Naive thymus-derived CD8-positive, alpha-beta T cell (primary cell): ENCODE measurements at places on chromosomes 4 and X.

DNA sequence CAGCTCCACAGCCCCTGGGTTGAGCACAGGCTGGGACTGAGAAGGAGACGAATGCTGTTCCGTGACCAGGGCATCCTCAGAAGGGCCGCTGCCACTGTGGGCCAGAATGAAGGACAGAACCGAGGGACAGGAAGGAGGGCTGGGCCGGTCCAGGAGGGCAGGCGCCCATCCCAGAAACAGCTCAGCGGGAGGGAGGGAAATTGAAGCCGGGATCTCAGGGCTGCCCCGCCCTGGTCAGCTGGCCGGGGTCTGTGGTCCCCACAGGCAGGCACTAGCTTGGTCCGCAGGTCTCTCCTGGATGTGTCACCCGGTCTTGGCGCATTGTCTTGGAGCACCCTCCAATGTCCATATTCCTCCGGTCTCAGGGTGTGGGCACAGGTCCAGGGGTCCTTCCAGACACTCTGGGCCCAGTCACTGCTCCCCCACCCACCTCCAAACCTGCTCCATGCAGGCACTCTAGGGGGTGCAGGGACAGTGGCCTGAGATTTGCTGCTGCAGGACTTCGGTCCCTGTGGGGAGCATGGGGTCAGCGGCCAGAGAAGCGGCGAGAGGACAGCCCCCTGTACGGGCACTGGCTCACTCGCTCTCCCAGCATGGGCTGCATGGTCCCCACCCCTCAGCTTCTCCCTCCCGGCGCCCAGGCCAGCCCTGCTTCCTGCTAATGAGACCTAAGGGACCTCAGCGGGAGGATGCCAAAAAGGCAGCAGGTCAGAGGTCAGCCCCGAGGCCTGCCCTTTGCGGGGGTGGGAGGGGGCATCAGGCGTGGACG, 23.9 kb upstream of the MXD4 start:
- no peak for DNase-seq

GRCh38 chr4:81684352-81684751, 212.6 kb upstream of the RASGEF1B start:
- DNase-seq = no peak

GRCh38 chr4:37689353-37690095, 3.3 kb upstream of the RELL1 start:
- DNase-seq = no peak

DNA sequence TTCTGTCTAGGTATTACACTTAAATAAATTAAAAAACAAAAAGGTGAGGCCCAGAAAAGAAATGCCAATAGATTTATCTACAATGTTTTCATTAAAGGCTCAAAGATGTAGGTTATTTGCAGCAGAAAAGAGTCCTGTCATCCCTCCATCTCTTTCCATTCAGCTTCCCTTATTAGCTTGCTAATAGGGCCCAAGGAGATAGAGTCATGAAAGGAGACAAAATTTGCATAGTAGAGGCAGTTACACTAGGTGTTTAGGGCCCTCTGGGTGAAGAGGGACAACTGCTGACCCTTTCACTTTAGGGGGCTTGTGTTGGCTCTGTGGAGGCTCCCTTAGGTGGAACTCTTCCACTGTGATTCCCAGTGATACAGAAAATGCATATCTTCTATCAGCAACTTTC, 58.4 kb upstream of the TACR3 start:
- DNase-seq = no peak

GRCh38 chr4:38222892-38223291, 262.7 kb downstream of the PTTG2 start:
- DNase-seq = no peak

- DNase-seq = peak; percentile 47
Measured at GRCh38 chr4:105145903-105146275, 787 bp upstream of the TET2 start.

- no peak for DNase-seq
Measured at GRCh38 chr4:48227662-48228061, 42.0 kb downstream of the TEC start.
